ENCODE measurements at places on chromosomes 4 and X.

DNA sequence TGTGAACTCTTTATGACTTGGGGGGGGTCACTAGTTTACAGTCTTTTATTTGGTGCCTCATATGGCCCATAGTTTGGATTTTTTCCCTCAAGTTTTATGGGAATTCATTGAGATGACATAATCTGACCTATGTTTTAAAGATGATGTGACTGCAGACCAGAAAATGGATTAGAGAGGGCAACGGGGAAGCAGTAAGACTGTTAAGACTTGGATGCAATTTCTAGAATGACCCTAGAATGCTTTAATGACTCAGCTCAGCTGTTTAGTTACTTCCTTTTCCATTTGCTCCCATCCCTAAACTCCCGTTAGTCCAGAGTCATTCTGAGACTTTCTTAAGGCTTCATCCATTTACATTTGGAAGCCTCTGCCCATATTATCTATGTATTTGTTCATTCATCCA lies 59.9 kb upstream of the PDGFRA start:
- no peak for DNase-seq

DNA sequence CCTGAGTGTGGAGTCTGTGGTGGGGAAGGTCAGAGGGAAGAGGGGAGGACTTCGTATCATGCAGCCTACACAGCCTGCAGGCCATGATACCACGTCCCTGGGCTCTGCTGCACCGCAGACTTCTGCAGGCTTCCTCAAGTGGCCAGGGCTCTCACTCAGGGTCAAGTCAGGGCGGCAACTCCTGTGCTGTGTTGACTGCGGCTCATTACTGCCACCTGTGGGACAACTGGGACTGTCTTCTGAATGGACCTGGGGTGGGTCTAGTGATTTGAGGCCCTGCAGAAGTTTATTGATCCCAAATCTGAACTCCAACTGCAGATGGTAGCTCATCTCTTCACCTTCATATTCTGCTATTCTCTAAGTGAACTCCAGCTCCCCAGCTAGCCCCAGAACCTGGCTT lies 167.1 kb downstream of the NSUN7 start:
- no peak for DNase-seq

GRCh38 chr4:87074121-87074488 lies 139.3 kb downstream of the AFF1 start:
- no peak for DNase-seq

GRCh38 chr4:142044271-142044670 lies 407.9 kb downstream of the IL15 start:
- no peak for DNase-seq

GRCh38 chr4:126533146-126533805 lies 1099.5 kb upstream of the INTU start:
- no peak for DNase-seq

DNA sequence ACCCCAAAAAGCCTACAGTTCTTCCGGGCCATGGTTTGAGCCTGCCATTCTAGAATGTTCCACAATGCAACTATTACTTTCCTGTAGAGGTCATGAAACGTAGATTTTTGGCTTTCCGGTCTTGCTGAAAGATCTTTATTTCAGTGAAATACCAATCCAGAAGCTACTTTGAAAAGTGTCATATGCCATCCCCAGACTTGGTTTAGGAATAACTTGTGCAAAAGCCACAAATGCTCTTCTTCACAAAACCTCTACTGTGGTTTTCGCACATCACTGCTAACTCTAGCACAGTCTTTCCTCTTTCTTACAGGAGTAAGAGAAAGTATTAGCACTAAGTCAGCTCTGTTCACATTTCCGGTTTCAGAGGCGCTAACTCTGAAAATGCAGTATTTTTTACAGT lies 12.7 kb upstream of the CD40LG start:
- peak; percentile 58 for DNase-seq

All from CD4-positive, alpha-beta T cell treated with Interleukin-6 at 100 ng/mL for 8 hours (primary cell).